Activated naive CD4-positive, alpha-beta T cell treated with anti-CD3 and anti-CD28 coated beads, Interleukin-2, amount 50 U/mL, for 16 hours (primary cell): ENCODE measurements at places on chromosomes 3 and 15.

DNA sequence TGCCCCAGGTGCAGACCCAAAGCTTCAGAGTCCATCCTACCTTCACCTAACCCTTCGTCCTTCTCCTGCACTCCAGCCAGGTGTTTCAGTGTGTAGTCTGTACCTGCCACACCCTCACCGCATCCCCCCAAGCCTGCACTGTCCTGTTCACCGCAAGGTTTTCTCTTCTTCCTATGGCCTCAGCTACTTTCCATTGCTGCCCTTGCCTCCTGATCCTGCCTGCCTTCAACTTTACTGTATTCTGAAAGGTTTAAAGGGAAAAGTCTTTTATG lies 9.3 kb downstream of the GPR160 start:
- no peak for DNase-seq

- no peak for DNase-seq
Measured at GRCh38 chr3:147189016-147189415, 217.3 kb downstream of the ZIC4 start.

- no peak for DNase-seq
Measured at GRCh38 chr3:3209714-3210113, 30.2 kb upstream of the CRBN start.

DNA sequence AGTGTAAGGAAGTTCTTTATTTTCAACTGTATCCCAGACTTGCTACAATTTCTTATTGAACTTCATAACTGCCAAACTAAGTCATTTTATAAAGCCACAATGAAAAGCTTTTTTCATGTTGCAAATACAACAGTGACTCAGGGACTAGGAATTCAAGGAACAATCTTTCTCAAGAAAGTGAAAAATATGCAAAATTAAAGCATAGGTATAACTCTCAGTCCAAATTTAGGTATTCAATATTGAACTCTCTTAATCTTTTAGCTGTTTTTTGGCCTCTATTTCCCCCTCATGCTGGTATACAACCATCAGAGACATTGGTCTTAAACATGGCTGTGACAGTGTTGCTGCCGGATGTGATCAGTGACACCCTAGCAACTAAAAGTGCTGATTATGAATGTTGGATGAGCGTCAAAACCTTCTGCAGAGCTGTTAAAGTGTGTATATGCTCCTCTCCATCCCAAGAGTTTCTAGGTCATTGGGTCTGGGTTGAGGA lies 476.9 kb downstream of the ZNF385D start:
- no peak for DNase-seq

DNA sequence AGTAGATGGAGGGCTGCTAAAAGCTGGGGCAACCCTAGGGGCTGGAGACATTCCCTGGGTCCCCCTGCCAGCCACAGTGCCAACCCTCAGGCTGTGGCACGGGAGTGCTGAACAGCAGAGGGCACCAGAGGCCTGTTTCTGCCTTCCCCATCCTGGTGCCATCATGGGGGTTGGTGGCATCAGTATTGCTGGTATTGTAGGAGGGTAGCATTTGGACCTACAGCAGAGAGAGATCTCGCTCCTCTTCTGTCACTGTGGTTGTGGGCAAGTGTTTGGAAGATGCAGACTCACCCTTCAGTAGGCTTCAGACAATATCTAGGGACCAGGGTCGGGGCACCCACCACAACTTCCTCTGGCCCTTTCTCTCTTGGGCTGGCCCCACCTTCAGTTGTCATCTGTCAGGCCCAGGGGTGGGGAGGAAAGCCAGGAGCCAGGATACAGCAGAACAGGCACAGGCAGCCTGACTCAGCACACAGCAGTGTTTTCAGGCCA lies 123.5 kb downstream of the RPLP1 start:
- DNase-seq = peak; percentile 73

- DNase-seq = no peak
Measured at GRCh38 chr3:65922441-65922840, 116.3 kb downstream of the MAGI1 start.

GRCh38 chr3:58203541-58203940 lies 7.2 kb downstream of the DNASE1L3 start:
- no peak for DNase-seq

DNA sequence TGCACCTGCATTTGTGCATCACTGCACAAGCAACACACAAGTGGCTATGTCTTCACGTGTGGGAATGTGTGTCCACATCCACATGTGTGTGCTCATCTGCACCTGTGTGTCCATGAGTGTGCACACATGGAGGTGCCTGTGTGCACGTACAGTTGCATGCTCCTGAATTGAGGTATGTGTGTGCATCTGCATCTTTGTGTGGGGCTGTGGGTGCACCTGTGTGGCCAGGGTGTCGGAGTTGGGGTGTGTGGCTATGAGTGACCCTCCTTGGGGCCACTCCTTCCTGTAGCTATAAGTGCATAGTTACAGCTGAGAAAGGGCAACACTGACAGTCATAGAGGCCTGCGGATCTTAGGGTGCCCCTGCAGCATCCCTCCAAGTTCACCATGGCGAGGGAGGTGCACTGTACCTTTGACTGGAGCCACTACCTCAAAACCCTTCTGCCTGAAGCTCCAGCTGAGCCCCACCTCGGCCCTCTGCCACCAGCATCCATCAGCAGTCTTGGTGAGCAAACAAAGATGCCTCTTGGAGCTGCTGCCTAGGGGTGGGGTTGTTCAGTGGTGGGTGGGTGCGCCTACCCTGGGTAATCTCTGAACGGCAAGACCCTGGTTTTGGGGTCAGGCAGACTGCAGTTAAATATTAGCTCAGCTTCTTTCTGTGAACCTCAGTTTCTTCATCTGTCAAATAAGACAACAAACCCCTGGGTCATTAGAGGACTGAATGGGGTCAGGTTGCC lies 5.2 kb upstream of the HHATL start:
- no peak for DNase-seq

DNA sequence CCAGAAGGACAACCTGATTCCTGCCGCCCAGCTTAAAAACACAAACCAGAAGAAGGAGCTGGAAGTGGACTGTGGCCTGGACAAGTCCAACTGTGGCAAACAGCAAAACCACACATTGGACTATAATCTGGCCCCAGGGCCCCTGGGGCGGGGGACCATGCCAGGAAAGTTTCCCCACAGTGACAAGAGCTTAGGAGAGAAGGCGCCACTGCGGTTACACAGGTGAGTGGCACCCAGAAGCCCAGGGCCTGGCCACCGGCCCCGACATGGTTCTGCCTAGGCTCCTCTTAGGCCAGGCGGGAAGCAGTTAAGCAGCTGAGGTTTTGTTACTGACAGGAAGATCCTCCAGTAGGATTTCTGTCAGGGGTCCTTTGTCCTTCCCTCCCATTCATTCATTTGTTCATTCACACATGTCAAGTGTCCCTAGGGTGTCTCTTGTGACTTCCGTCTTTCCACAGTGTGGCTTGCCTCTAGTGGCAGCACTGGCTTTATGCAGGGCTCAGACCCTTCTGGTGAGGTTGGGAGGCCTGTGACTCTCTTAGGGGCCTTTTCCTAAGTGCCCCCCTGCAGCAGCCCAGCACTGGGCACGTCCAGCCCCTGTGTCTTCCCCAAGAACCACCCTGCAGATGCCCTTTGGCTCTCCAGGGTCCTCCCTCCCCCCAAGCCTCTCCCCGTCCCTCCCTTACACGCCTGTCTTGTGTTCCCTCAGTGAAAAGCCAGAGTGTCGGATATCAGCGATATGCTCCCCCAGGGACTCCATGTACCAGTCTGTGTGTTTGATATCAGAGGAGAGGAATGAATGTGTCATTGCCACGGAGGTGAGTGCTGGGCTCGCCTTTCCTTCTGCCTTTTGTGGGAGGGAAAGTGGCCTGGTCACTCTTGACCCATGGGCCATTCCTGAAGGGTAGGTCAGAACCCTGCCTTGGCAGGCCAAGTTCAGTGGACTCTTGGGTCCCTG lies 7.8 kb downstream of the DLL4 start:
- DNase-seq = no peak

GRCh38 chr3:71859123-71859519 lies 74.2 kb upstream of the PROK2 start:
- DNase-seq = no peak

- DNase-seq = no peak
Measured at GRCh38 chr3:125386811-125387210, 11.7 kb upstream of the ZNF148 start.

GRCh38 chr15:65201918-65202317 lies 9.4 kb downstream of the CILP start:
- no peak for DNase-seq

GRCh38 chr3:172708921-172709773 lies 1.7 kb downstream of the NCEH1 start:
- DNase-seq = no peak

- no peak for DNase-seq
Measured at GRCh38 chr3:77370413-77370812, 330.5 kb downstream of the ROBO2 start.

- no peak for DNase-seq
Measured at GRCh38 chr15:100461049-100461448, 67.7 kb downstream of the CERS3 start.

DNA sequence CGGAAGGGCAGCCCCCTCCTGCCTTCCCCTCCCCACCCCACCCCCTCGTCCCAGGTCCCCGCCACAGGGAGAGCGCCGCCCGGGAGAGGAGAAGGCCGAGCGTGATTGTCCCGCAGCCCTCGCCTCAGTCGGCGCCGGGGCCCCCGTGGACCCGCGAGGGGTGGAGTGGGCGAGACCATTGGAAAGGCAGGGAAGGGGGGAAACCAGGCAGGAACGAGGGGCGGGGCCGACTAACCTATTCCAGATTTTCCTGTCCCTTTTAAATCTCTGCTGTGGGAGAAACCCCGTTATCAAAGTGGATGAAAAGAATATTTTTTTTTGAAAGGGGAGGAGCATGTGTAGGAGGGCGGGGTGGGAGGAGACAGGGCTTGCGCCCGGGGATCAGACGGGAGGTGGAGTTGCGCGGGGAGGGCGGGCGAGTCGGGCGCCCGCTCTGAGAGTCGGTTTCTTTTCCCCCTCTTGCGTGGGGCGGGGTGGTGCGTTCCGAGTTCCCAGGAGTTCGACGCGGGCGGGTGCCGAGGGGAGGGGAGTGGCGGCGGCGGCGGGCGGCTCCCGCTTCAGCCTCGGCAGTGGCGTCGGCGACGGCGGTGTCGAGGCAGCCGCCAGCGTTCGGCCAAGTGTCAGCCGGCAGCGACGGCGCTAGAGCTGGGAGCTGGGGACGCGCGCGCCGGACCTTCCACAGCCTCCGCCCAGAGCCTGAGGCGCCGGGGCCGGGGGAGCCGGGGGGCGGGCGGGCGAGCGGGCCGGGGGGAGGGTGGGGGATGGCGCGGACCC lies at the start of gene NECTIN3:
TSS of gene NECTIN3 (plus strand) at position 560 of the 774 bp plus-strand sequence. CDS start at position 762, 202 bp downstream.
- DNase-seq = peak; percentile 85

GRCh38 chr15:68335655-68336054 lies 58.1 kb downstream of the FEM1B start:
- DNase-seq = no peak

- DNase-seq = no peak
Measured at GRCh38 chr15:71139241-71139640, 24.0 kb downstream of the THSD4 start.

DNA sequence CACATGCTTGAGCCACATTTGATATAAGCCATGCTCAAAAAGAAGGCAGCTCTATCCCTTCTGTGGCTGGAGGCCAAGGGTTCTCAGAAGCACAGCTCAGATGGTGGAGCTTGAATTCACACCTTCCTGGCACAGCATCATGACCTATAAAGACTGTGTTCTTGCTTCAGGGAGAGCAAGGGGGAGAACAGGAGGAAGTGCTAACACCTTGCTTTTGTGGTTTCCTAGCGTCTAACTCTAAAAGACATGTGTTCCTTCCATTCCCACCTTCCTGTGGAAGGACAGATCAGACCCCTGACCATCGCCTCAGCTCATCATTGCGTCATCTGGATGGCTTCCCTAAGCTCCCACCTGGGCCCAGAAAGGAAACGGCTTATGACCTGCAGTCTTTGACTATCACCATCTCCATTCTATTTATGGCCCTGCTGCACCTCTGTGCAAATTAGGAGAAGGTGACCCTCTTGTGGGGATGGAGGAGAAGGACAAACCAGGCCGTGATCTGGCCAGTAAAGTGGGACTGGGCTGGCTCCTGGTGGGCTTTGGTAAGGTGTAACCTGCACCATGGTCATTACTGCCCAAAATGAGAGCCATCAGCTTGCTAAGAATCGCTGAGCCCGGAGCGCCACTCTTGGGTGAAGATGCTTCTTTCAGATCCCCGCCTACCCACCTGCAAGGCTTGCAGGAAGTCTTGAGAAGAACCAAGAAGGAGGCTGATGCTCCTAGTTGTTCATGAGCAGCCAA lies 128.5 kb downstream of the SERPINI1 start:
- no peak for DNase-seq

- DNase-seq = no peak
Measured at GRCh38 chr3:133783762-133784161, 21.9 kb upstream of the SRPRB start.

GRCh38 chr3:186097317-186097662 lies 11.6 kb downstream of the ETV5 start:
- no peak for DNase-seq
